Stimulated activated naive CD8-positive, alpha-beta T cell treated with anti-CD3 and anti-CD28 coated beads, Interleukin-15, amount 100 ng/mL, for 72 hours (primary cell): ENCODE measurements at places on chromosomes 4 and X.

DNA sequence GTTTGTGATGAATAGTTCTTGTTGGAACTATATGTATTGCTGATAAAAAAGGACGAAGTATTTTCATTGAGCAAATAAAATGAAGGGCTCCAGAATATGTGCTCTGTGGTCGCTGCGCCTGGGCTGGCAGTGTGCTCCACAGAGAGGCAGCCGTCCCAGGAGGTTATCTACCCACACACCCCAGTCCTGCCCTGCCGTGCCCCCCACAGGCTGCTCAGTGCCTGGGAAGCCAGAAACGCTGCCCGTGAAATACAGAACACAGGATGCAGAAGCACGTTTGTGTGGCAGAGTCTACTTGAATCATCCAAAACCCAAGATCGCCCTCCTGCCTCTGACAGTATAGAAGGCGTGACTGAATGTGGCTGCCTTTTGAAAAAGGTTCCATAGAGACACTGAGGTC is 1.4 kb downstream of the CLDN22 start:
- no peak for DNase-seq

GRCh38 chrX:153410373-153410772 is 899 bp upstream of the ZFP92 start:
- DNase-seq, result no peak

DNA sequence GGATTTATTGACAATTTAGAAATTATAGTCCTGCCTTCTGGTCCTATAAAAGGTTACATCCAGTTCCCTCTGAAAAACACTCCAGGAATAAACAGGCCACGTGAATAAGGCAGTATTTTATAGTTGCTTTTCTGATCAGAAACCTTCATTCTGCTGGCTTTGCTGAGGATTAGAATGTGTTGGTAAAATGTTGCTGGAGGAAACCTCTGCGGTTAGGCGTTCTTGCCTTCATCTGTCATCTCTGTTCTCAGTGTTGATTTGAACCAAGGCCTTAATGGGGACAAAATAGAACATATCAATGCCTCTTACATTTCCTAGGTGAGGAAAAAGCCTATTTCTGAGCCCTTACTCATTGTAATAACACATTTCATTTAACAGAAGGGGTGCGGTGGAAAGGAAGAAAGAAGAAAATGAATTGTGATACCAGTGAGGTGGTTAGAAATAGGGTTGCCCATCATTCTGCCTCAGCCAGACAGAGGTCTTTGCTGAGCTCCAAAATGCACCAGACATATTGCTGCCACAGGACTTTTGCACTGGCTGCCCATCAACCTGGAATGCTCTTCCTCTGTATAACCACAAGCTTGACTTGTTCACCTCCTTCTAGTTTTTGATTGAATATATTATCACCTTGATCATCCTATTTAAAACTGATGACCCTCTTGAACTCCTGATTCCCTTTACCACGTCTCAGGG is 18.0 kb upstream of the SPARCL1 start:
- no peak for DNase-seq

- DNase-seq, result no peak
Measured at GRCh38 chr4:8310306-8310705, 40.8 kb downstream of the HTRA3 start.

DNA sequence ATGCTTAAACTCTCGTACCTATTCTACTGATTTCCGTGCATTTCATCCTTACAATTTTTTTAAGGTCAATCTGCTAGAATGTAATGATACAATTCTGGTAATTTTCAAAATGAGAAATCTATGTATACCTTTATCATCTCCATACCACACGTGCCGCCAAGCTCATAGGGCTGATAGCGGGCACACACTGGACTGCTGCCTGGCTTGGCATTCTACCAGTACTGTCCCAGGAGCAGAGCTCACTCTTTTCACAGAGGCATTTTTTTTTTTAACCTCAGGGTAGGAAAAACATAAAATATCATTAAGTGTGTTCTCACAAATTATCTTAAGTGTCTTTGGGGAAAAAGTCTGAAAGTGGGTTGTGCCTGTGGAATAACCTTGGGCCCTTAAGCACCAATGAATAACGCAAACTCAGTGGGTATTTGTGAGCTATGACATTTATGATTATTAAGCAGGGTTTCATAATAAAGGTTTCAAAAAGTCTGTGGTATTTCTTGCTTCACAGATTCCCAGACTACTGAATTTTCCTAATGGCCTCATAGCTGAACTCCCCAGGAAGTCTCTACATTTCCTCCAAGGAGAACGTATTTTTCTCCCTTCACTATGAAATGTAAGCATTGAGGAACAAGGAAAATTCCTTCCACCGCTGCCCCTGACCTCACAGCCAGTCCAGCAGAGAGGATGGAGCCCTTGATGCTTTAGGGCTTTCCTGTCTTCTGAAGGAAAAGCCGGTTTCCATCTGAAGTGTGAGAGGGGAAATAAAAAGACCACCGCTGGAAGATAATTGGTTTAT is 125.2 kb downstream of the ELOVL6 start:
- no peak for DNase-seq

DNA sequence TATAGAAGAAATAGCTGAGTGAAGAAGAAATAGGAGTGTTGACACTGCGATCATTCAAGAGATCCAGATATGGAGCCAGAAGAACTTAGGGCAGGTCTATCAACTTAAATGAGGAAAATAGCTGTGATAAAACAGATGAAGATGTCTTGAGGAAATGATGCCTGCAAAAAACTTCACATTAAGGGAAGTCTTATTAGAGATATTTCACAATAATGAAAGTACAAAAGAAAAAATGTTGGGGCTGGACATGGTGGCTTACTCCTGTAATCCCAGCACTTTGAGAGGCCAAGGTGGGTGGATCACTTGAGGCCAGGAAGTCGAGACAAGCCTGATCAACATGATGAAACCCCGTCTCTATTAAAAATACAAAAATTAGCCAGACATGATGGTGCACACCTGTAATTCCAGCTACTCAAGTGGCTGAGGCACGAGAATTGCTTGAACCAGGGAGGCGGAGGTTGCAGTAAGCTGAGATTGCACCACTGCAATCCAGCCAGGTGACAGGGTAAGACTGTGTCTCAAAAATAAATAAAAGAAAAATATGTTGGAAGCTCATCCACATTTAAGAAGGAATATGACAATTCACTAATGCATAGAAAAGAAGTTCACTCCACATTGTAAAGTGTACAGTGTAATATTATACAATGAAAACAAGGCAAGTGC is 56.3 kb downstream of the PKD2 start:
- no peak for DNase-seq

- DNase-seq, result no peak
Measured at GRCh38 chr4:119478446-119479179, 150.0 kb downstream of the PDE5A start.

GRCh38 chrX:131704136-131704695 is 160.3 kb downstream of the OR13H1 start:
- no peak for DNase-seq

DNA sequence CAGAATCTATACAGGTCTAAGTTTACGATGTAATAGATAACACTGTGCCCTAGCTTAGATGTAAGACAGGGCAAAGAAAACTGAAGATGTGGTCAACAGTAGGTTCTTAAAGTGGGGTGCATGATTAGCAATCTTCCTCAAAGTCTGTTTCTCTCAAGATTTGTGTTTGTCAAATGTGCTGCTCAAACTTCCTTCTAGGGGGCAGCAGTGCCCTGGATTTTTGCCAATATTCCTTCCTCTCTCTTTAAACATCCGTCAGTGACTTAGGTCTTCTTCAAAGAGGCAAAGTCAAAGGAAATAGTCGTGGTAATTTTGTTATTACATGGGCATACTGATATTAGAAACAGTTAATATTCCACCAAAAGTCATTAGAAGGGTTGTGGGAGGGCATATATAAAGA is 4.2 kb upstream of the PDHA2 start:
- no peak for DNase-seq

DNA sequence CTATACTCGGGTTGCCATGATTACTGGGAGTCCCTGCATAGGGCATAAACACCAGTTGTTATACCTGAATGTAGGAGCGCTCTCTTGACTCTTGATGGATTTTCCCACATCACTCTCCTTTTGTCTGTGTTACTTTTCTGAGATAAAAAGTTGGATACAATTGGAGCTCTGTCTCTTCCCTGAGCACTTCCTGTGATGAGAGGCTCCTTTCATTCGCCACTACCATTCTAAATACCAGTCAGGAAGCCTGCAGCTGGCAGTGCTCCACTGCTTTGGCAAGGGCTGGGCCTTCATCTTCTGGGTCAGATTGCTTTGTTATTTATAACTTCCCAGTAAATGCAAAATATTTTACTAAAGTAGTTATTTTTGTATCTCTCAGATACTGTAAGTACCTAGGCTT is 13.9 kb downstream of the TCEANC start:
- no peak for DNase-seq

- DNase-seq, result no peak
Measured at GRCh38 chr4:102764901-102765300, 4.1 kb upstream of the MANBA start.
